ENCODE measurements at places on chromosomes 4 and X. TPM values are rescaled to one million over a fixed set of nuclear protein-coding genes. Genes with fewer than 3 reads are reported as not detected.

- no peak for DNase-seq
These were observed 82.5 kb downstream of the EVC start for GRCh38 chr4:5793514-5793913.

DNA sequence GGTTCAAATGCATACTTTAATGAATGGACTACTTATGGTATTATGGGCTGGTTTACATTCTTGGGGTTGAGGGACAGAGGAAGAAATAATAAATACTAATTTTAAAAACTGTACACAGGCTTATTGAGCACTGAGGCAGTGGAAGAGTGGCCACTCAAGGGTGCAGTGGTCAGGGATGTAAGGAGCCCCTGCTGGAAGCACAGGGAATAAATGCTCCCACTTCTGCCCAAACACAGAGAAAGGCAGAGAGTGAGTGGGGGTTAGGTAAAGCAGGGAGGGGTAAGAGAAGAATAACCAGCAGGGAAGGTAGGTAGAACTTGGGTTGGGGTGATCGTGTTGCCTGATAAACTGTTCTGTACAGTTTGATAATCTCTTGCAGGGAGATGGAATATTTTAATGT, 60.0 kb downstream of the GAB1 start:
- DNase-seq: no peak

GRCh38 chr4:56723201-56723605, 42.1 kb upstream of the HOPX start:
- DNase-seq: no peak

- DNase-seq: no peak
These were observed 65.3 kb upstream of the NDUFC1 start for GRCh38 chr4:139367421-139368090.

DNA sequence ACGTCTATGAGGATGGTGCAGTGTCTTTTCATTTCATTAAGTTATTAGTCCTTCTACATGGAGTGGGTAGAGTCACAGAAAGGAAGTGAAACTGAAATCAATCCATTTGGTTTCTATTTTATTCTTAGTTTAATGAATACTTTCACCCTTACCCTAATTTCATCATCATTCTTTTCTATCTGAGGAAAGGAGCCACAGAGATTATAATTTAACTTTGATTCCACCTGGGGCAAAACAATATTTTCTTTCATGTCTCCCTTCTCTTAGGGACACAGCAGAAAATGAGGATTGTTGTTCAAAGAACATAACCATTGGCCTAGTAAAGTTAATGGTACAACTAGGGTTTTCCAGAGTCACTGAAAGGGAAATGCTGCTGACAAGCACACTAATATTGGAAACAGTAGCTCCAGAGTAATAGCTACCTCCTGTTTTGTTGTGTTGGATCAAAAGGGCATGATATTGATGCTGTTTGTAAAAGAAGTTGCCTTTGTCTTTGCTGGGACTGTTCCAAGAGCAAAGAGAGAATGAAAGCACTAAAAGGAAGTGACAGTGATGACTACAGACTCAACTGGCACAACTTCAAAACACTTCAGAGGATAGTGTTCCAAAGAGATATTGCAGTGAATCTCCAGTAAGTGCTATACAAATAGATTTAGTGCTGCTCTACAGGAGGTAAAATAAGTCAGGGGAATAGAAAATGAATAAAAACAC, 247.1 kb upstream of the PITX2 start:
- no peak for DNase-seq

GRCh38 chrX:48475296-48475695, 703 bp upstream of the FTSJ1 start:
- DNase-seq: no peak

DNA sequence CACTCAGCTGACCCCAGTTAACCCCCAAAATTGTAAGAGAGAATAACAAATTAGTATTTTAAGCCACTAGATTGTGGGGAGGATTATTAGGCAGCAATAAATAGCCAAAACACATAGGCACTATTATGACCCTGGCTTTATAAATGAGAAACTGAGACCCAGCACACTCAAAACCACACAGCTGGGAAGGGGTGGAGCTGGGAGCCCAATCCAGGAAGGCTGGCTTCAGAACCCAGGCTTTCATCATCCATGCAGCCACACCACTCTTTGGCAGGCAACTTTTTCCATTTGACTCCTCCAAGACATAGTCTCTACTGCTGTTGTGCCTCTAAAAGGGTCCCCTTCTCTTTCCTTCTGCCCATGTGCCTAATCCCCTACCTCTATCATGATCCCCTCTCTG, 253.8 kb downstream of the DHX15 start:
- no peak for DNase-seq

DNA sequence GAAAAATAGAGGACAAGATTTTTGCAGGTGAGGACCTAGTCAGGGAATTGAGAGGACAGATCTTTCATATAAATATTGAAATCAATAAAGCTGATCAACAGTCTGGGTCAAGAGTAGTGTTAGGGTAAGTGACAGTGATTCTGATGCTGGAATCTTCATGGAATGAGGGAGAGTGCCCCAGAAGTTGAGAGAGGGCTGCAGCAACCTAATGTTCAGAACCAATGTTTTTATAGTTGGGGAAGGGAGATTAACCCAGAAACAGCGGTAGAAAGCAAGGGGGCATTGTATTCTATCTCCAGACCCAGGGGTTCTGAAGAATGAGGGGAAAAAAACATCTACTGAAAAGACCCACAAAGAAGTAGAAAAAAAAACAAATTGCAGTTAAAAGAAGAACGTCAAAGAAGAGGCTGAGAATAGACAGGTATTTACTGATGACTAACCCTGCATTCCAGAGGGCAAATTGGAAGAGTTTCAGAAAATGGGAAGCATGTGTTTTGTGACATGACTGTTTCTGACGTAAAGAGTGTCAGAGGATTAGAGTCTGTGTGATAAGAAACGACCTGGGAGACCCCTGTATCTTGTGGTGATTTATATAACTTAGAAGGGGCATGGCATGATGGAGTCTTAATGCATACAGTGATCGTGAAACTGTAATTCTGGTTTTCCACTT, 819.6 kb upstream of the EPHA5 start:
- no peak for DNase-seq

- DNase-seq: no peak
These were observed 20.1 kb upstream of the FGFR3 start for GRCh38 chr4:1772853-1773538.

GRCh38 chr4:128388352-128388630, 100.7 kb upstream of the PGRMC2 start:
- DNase-seq: no peak

Gene FTHL17
- total RNA-seq: not detected

Gene ZNF157
- 2.1 TPM for total RNA-seq

Gene DRD5
- 0.84 TPM for total RNA-seq

Gene LGI2
- 9.3 TPM for total RNA-seq

Gene SSX2
- not detected for total RNA-seq

Gene FAM199X
- 32.0 TPM for total RNA-seq

Gene MAOB
- total RNA-seq: 89.6 TPM

Data from dorsolateral prefrontal cortex (tissue), 122 donors.